ENCODE measurements at places on chromosomes 4 and X.

GRCh38 chrX:13655674-13656073 is 2.7 kb downstream of the TCEANC start:
- no peak for DNase-seq

GRCh38 chrX:39195156-39195555 is 393.9 kb downstream of the MID1IP1 start:
- DNase-seq = no peak

- no peak for DNase-seq
Observed at GRCh38 chrX:98459669-98460068, 1576.0 kb downstream of the RPA4 start.

- no peak for DNase-seq
Observed at GRCh38 chr4:80878218-80878617, 152.3 kb upstream of the BMP3 start.

DNA sequence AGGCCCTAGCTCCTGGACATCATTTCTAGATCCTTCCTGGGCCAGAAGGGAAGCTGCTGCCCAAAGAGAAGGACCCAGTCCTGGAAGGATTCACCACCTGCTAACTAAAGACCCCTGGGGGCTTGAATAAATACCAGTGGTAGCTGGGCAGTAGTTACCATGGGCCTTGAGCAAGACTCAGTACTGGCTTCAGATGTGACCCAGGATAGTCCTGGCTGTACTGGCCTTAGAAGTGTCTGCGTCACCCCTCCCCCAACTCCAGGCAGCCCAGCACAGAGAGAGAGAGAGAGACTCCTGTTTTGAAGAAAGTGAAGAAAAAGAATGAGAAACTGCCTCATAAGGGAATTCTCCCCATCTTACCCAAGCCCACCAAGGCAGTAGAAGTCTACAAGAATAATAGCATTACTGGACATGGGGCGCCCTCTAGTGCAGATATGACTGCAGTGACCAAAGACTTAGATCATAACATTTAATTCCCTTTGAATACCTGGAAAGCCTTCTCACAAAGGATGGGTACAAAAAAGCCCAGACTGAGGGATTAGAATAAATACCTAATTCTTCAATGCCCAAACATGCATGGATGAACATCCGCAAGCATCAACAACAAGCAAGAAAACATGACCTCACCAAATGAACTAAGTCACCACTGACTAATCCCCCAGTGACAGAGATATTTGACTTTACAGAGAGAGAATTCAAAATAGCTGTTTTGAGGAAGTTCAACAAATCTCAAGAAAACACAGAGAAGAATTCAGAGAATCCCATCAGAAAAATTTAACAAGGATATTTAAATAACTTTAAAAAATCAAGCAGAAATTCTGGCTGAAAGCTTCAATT is 171.8 kb downstream of the HNRNPD start:
- DNase-seq = peak; percentile 50

GRCh38 chrX:2650865-2651264 is 40.2 kb upstream of the CD99 start:
- DNase-seq = peak; percentile 60

Data from head of caudate nucleus (tissue), 42 donors.